Activated naive CD4-positive, alpha-beta T cell (primary cell): ENCODE measurements at places on chromosomes 3 and 15.

GRCh38 chr3:23797491-23797890, 8.3 kb upstream of the UBE2E1 start:
- DNase-seq = no peak

DNA sequence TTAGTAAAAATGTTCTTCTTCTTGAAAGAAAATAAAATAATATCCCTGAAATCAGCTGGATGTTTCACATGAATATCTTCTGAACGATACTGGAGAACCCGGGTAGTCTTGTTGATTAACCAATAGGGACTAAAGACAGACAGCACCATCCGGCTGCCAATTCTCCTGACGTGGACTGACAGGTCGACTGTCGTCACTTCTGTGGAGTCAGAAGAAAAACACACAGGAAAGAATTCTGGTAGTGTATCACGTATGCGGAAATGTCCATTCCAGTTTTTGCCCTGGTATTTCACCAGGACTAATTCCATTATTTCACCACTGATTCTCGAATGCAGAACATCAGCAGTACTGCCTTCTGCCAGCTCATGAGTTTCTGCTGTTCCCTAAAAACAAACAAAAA, 144.6 kb downstream of the VPS13C start:
- DNase-seq = no peak

DNA sequence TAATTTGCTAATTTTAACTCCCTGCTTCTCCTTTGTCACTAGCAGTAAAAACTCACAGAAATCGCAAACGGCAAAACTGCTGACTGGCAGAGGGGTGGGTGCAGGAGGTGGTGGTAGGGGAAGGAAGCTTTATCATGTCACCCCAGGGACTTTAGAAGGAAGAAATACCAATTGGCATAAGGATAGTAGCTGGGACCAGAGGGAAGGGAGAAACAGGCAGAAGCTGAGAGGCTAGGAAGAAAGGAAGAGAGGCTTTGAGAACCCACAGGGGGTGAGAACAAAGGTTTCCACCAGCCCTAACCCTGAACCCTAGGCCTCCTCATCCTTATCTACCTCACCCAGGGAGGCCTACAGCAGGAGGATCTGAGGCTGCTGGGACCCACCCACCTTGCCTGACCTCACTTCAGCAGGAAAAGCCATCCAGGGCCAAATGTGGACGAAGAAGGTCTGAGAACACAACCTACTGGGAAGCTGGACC, 10.7 kb downstream of the ITGB5 start:
- DNase-seq = no peak

DNA sequence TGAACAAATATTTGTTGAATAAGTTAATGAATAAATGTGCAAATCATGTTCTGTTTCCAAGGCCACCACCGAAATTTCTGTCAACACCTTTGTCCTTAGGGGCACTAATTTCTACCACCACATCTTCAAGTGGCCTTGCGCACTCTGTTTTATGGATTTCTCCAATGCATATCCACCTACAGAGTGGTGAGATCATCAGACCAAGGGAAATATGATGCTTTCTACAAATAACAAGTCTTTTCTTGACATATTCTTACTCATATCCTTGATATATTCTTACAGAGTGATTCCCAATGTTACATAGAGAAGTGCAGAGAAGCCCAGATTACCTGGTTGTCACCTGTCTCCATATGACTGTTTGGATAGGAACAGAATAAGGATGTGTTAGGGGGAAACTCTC, 36.1 kb upstream of the TMCO5A start:
- DNase-seq = no peak

- no peak for DNase-seq
Measured at GRCh38 chr3:28768439-28768838, 419.8 kb upstream of the AZI2 start.

DNA sequence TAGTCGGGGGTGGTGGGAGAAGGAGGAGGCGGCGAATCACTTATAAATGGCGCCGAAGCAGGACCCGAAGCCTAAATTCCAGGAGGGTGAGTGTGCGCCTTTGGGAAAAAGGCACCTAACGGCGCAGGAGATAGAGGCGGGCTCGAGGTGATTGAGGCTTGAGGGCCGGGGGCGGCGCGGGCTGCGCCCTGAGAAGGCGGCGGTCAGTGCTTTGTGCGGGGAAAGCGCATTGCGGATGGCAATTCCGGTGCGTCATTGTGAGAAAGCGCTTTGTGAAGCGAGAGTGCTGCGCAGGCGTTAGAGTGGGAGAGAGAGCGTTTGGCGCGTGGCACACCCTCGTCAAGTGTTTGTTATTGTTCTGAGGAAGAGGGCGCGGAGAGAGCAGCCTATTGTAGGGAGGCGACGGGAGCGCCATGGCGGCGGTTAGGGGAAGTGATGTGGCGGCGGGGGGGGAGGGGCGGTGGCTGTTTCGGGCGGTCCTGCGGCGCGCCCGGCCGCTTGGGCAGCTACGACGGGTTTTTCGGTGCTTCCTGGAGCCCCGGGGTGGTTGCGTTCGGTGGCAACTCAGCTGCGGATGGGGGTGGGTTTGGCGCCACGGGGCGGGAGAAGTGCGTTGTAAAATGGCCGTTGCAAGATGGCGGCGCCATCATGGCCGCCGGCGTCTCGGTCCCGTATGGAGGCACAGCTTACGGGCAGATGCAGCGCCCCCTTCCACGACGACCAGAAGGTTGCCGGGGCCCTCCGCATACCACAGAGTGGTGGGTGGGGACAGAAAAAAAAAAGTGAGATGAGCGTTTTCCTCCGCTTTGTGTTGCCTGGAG, 492 bp downstream of the MORF4L1 start:
- DNase-seq = peak; percentile 71

DNA sequence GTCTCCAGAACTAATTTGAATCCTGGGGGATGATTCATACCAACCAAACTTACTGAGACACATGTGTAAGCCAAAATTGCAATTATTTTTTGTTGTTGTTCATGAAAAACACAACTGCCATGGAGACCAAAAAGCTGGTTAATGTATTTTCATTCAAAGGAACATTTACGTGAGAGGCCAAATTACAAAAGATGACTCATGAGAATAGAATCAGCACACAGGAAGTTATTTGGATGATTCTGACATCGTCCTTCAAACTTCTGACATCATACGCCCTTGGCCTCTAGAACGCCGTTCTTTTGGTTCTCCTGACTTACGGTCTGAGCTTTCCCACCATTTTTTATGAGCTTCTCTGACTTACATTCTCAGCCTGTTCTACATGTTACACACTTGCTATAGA, 3.0 kb upstream of the ZNF280D start:
- no peak for DNase-seq

DNA sequence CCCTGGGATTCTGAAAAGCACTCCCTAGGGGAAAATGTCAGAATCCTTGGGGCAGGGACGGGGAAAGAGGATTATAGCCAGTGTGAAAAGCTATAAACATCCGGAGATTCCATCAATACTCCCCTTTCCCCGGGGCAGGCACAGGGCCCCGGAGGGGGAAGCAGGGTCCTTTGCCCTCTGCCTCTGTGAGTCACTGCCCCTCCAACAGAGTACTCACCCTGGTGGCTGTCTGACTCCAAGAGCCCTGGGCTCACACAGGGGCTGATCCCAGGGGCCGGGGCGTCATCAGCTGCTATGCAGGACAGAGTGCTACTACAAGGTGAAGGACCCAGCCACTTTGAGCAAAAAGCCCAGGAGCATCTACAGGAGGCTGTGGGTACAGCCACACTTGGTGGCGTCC, 133.0 kb upstream of the PRR20G start:
- no peak for DNase-seq

GRCh38 chr15:68991723-68992122, 22.8 kb upstream of the NOX5 start:
- DNase-seq = no peak

DNA sequence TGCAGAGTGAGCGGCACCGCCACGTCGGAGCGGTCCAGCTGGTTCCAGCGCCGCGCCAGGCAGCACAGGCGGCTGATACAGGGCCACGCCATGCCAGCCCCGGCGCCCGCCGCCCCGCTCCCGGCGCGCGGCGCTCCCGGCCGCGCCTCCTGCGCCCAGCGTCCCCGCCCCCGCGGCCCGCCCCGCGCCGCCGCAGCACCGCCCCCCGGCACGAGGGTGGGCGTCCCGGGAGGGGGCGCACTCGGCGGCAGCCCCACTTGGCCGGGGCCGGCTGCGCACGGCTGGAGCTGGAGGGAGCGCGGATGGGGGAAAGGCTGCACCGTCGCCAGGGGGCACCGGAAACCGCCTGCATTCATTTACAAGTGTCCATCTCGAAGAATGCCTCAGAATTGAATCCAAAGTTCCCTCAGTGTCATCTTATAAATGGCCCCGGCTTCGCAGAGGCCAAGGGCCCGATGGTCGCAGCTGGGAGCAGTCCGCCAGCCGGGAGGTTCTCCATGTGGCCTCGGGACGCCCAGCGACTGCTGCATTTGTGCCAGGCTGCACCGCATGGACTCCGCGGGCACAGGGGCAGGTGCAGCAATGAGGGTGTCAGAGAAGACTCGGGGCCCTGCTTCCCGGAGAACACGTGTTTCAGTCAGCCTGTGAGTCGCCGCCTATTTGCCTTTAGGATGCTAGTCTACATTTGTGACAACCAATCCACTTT, at the start of gene MAP6D1:
MAP6D1 (minus strand) TSS at position 122 of the 706 bp plus-strand sequence; CDS start at position 92, 30 bp downstream.
- DNase-seq = no peak

GRCh38 chr3:133851266-133851906, 44.3 kb downstream of the RAB6B start:
- DNase-seq = no peak

DNA sequence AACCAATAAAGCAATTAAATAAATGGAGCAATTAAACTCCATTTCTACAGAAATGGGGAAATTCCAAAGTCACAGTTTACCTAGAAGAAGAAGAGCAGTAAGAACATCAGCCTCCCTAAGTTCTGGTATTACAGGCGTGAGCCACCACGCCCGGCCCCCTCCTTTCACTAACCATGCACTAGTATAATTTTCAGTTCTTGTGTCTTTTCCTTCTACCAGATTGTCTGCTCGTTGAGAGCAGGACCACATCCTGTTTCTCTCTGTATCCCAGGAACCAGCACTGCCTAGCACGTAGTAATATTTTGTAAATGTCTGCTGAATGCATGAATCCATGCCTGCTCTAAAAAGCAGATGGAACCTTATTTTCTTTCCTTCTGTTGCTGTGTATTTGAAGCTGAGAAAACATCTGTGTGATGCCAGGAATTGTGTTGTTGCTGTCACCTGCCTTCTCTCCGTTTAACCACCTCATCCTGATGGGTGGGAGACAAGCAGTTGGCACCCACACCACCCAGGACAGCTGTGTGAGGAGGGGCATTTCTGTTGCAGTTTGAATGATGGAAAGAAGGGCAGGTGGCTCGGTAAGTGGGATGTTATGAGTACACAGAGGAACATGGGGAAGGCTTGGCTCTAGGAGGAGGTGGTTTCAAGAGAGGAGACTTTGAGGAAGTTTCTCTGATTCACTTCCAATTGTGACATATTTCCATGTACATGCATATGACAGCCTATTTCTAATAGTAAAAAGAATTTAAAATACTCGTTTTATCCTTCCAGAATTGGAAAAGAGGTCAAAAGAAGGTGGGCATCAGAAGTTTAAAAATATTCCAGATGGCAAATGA, 30.1 kb downstream of the PXYLP1 start:
- DNase-seq = no peak
